Lung (tissue), 17 donors: ENCODE measurements at places on chromosomes 5 and 9. TPM values are rescaled to one million over a fixed set of nuclear protein-coding genes. Genes with fewer than 3 reads are reported as not detected.
A peak's percentile ranks its signal among the peaks of the same experiment; 100 is the strongest.

CAPSL gene
- 24.0 TPM for total RNA-seq

TOR4A gene
- total RNA-seq: 42.5 TPM

CCNO gene
- total RNA-seq: 4.7 TPM

- H3K27me3 ChIP-seq: no peaks in the 10 kb centered on the region
- H3K27ac ChIP-seq: no peak overlapping the region
- no peak for DNase-seq
- H3K36me3 ChIP-seq: no peaks in the 10 kb centered on the region
- H3K4me1 ChIP-seq: no peaks in the 10 kb centered on the region
- H3K4me3 ChIP-seq: no peak overlapping the region
Measured at GRCh38 chr5:178282391-178282790, 49.8 kb upstream of the PHYKPL start.

- H3K27ac ChIP-seq: no peak overlapping the region
- no peak for DNase-seq
- H3K36me3 ChIP-seq: no peaks in the 10 kb centered on the region
- no peaks in the 10 kb centered on the region for H3K27me3 ChIP-seq
- H3K4me3 ChIP-seq: no peak overlapping the region
- H3K4me1 ChIP-seq: no peaks in the 10 kb centered on the region
Measured at GRCh38 chr9:108162664-108163063, 673.1 kb upstream of the KLF4 start.

DNA sequence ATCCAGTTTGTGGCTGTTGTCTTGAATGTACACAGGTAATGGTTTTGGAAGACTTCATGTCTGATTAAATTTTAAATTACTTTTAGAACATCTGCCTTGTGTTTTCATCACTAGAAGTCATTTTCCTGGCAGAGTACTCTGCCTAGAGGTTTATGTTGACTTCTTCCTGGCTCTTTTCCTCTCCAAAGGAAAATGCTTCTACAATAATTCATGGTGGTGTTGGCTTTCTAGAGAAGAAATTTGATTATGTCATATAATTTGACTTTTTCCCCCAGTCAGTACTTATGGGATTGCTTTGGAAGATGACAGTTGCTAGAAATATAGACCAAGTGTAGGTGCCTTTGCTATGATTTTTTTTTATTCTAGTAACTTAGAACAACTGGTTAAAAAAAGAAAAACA lies 46.8 kb downstream of the F2RL2 start:
- H3K36me3 ChIP-seq: no peaks in the 10 kb centered on the region
- no peak overlapping the region for H3K27ac ChIP-seq
- peaks cover 2% of the 10 kb centered on the region for H3K4me1 ChIP-seq
- peak; percentile 90 for DNase-seq

DNA sequence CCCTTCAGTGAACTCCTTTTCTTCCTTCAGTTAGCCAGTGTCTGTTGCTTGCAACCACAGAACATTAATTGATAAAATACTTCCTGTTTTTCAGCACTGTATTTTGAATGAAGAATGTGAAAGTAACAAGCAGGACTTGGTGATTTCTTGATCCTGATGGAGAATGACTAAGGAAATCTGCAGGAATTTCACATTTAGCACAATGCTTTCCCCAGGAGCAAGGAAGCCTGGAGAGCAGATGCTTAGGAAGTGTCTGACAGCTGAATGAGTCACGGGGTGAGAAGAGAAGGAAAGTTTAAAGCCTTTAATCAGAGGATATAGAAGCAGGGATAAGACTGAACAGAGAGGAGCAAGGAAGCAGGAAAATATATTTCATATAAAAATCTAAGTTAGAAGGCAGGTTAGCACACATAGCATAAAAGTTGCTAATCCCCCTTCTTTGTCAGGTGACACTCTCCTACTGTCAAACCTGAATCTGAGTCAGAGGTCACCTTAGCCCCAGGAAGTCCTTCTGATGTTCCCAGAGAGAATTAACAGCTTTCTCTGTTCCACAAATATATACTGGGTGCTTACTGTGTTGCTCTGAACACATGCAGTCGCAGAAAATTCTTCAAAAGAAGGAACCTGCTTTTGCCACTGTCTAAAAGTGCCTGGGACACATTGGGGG lies 59.7 kb downstream of the GNA14 start:
- H3K4me1 ChIP-seq: peaks cover 6% of the 10 kb centered on the region
- H3K27ac ChIP-seq: peak overlapping the region; percentile 70
- H3K36me3 ChIP-seq: no peaks in the 10 kb centered on the region
- DNase-seq: no peak

DNA sequence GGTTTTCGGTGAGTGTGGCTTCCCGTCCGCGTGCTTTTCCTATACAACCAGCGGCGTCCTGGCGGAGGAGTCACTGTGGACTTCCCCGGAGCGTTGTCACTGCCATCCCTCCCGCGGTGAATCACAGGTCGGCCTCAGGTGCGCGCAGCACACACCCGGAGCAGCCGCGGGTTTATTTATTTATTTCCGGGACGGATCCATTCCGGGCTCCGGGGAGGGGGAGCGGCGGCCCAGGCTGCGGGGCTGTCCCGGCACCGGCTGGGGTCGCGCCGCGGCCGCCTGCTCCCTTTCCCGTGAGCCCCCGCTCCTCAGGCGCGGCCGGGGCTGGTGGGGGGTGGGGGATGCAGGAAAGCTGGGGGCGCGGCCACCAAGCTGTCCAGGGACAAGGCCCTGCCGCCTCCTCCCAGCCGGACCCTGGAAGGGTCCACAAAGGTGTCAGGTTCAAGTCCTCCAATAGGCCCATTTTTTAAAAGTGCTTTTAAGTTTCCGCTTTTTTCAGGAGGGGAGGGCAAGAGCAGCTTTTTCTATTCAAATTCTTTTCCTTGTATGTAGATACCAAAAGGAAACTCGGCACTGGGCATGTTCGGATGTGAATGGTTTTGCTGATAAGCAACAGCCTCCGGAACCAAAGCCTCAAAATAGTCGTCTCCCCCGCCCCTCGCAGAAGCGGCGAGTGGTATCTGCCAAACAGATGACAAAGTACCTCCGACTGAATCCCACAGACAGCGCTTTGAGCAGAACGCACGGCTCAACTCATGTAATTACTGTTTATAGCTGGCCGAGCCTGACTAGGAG lies 192.5 kb downstream of the CD180 start:
- peak overlapping the region; percentile 86 for H3K27ac ChIP-seq
- peaks cover 31% of the 10 kb centered on the region for H3K4me1 ChIP-seq
- peak overlapping the region; percentile 58 for H3K4me3 ChIP-seq

- H3K4me1 ChIP-seq: no peaks in the 10 kb centered on the region
- no peak overlapping the region for H3K4me3 ChIP-seq
- H3K36me3 ChIP-seq: no peaks in the 10 kb centered on the region
- no peaks in the 10 kb centered on the region for H3K27me3 ChIP-seq
- peak; percentile 19 for DNase-seq
Measured at GRCh38 chr5:9834871-9835770, 205.0 kb upstream of the TAS2R1 start.
